Stimulated activated CD4-positive, alpha-beta T cell treated with anti-CD3 and anti-CD28 coated beads, Interleukin-4, amount 100 ng/mL, for 4 hours (primary cell): ENCODE measurements at places on chromosomes 2 and 18.

DNA sequence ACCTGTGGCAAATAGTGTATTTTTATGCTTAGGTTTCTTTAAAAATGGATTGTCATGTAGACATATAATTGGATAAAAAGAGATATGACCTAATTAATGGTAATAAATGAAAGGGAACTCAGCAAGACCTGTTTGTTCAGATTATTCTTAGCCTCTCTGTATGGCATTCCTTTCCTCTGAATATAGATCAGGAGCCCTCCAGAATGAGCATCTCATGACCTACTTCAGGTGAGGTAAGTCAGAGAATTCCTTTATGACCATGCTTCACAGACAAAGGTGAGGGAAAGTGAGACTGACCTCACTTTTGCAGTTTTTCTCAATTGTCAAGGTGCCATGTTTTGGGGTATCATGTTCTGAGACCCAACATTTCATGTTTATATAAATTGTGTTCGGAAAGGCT, 1744.3 kb upstream of the PIK3C3 start:
- no peak for DNase-seq

- DNase-seq = no peak
Measured at GRCh38 chr18:78741381-78742217, 238.0 kb upstream of the SALL3 start.

- no peak for DNase-seq
Measured at GRCh38 chr18:58186258-58186948, 142.4 kb downstream of the NEDD4L start.

GRCh38 chr2:141714496-141714895, 416.3 kb downstream of the LRP1B start:
- no peak for DNase-seq

GRCh38 chr2:23497063-23497462, 112.1 kb downstream of the KLHL29 start:
- no peak for DNase-seq

DNA sequence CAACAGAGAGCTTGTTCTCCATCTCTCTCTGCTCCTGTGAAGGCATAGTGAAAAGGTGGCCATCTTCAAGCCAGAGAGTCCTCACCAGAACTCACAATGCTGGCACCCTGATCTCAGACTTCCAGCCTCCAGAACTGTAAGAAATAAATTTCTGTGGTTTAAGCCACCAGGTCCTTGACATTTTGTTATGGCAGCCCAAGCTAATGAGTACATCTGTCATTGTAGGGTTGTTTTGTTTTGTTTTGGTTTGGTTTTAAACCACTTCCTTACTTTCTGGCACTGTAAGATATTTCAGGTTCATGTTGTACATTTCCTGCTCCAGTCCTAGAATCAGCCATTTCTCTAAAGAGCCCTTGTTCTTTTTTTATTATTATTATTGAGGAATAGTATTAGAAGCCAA, 171.2 kb downstream of the CPS1 start:
- DNase-seq = no peak

DNA sequence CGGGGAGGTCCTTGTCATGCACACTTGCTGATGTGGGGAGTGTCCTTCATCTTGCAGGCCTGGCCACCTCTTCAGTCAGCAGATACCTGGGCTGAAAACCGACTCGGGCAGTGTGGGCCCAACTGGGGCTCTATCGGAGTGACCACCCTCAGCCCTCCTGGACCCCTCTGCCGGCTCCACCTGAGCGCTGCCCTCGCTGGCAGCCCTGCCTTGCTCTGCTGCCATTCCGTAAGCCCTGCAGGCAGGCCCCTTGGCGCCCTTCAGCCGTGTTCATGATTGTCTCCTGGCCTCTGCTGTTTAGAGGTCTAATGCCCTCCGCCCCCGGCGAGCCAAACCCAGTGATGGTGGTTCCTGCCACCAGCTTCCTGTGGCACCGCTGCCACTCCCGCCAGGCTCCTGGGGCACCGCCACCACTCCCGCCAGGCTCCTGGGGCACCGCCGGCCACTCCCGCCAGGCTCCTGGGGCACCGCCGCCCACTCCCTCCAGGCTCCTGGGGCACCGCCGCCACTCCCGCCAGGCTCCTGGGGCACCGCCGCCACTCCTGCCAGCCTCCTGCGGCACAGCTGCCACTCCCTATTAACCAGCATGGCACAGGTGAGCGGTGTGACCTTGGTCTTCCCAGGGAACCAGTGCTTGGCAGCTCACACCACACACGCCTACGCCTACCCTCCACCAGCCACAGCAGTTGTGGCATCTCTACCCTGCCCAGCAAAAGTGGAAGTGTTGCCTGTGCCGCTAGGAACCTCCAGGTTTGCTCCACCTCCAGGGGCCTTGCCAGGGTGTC, 15.9 kb downstream of the CAPN10 start:
- no peak for DNase-seq
